ENCODE measurements at places on chromosomes 7 and 10.
A peak's percentile ranks its signal among the peaks of the same experiment; 100 is the strongest.

DNA sequence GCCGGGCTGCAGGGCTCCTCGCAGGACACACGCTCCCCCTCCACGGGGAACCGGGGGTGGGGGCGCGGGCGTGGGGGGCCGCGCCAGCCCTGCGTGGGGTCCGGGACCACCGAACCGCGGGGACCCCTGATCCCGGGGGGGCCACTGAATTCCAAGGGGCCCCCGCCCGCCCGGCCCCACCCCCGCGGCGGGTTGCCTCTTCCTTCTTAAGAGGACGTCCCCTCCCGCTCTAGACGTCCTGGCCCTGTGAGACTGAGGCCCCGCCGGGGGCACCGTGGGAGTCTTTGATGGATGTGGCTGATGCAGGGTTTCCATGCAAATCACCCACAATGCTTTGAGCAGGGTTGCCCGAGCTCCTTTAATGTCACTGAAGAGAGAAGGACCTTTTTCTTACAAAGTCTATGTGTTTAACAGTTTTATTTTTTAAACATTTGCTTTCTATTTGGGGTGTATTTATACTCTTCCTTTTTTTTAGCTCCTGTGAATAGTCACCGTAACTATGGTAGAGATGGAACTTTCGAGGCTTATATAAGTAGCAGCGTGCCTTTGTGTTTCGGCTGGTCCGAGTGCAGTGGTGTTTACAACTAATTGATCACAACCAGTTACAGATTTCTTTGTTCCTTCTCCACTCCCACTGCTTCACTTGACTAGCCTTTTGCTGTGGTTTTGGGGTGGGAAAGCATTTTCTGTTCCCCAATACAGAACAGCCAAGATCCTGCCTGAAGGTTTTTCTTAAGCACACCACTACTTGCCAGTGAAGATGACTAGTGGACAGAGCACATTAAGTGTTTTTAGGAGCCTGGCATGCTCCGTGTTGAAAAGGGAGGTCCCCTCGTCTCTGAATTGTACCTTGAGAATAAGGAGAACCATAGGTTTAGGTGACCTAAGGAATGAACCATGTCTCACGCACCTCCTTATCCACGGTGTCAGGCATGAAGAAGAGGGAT, 44.8 kb downstream of the PDIA4 start:
- peak; percentile 60 for DNase-seq

- DNase-seq, result no peak
Observed at GRCh38 chr7:46058086-46058823, 137.2 kb upstream of the IGFBP3 start.

DNA sequence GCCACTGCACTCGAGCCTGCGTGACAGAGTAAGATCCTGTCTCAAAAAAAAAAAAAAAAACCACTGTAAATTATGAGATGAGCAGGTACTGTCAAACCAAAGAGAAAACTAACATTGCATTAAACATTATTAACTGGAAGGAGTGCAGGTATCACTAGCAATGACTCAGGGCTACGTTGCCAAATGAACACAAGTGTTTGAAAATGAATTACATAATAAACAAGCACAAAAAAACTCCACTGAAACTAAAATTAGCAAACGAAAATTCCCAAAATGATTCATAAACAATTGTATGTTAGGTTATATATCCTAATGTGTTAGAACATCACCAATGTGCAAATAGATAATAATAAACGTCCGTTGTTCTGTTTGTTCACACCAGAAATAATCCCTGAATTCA, 42.8 kb downstream of the NSUN6 start:
- no peak for DNase-seq

GRCh38 chr10:44393051-44393630, 8.2 kb upstream of the CXCL12 start:
- DNase-seq, result no peak

- DNase-seq, result no peak
Observed at GRCh38 chr10:104155591-104155990, 33.6 kb downstream of the SFR1 start.

GRCh38 chr7:44051611-44052220, 7.2 kb downstream of the DBNL start:
- DNase-seq, result no peak

All from left ventricle myocardium superior (tissue), 1 donor.